ENCODE measurements at places on chromosomes 6 and 20. TPM values are rescaled to one million over a fixed set of nuclear protein-coding genes. Genes with fewer than 3 reads are reported as not detected.

GRCh38 chr6:139115989-139116758 lies 18.7 kb upstream of the HECA start:
- H3K4me3 ChIP-seq, result no peak overlapping the region
- no peaks in the 10 kb centered on the region for H3K36me3 ChIP-seq
- H3K27me3 ChIP-seq, result peaks cover 9% of the 10 kb centered on the region
- no peak overlapping the region for H3K27ac ChIP-seq
- H3K4me1 ChIP-seq, result no peaks in the 10 kb centered on the region

DNA sequence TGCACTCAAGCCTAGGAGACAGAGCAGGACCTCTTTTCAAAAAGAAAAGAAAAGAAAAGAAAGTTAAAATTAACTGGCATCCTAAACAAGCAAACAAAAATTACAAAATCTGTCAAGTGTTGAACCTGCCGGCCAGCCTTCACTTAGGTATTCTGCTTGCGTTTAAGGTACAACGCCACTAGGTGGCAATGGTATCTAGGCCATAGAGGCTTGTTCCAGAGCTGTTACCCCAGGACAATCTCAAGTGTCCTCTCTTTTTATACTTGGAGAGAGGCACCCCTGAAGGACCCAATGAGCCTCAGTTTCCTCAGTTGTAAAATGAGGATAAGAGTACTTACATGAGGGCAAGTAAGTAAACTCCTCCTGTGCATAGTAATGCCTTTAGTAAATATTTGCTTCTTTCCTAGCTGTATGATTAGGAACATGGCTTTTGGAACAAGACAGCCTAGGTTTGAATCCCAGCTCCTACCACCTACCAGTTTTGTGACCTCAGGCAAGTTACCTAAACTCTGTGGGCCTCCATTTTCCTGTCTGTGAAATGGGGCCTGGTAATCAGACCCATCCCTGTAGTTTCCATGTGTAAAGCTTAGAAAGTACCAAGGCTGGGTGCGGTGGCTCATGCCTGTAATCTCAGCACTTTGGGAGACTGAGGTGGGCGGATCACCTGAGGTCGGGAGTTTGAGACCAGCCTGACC lies 5.8 kb upstream of the PACSIN1 start:
- no peak overlapping the region for H3K4me3 ChIP-seq
- peaks cover 35% of the 10 kb centered on the region for H3K27me3 ChIP-seq
- no peak overlapping the region for H3K27ac ChIP-seq
- H3K4me1 ChIP-seq, result peaks cover 15% of the 10 kb centered on the region

DNA sequence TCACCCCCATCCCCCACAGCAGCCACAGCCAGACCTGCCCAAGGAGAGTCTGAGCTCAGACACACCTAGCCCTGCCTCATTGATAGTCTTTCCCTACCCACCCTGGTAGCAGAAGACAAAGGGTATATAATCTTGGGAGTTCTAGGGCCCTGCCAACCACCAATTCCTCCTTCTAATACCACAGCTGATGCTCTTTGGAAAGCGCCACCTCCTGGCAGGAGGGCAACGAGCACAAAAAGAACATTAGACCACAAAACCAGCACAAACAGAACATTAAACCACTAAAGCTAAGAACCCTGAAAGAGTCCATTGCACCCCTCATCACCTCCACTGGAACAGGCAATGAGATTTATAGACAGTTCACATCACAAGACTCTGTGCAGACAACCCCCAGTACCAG lies 195.8 kb upstream of the FUT9 start:
- H3K36me3 ChIP-seq, result no peaks in the 10 kb centered on the region
- DNase-seq, result no peak
- no peaks in the 10 kb centered on the region for H3K27me3 ChIP-seq
- no peaks in the 10 kb centered on the region for H3K4me1 ChIP-seq

- H3K27ac ChIP-seq, result no peak overlapping the region
- no peak for DNase-seq
- H3K4me1 ChIP-seq, result no peaks in the 10 kb centered on the region
- H3K27me3 ChIP-seq, result no peaks in the 10 kb centered on the region
Observed at GRCh38 chr20:10883166-10883565, 209.4 kb upstream of the JAG1 start.

- no peaks in the 10 kb centered on the region for H3K36me3 ChIP-seq
- no peak for DNase-seq
- no peaks in the 10 kb centered on the region for H3K27me3 ChIP-seq
- H3K27ac ChIP-seq, result no peak overlapping the region
- no peak overlapping the region for H3K4me3 ChIP-seq
Observed at GRCh38 chr6:139017227-139017626, 11.3 kb upstream of the ABRACL start.

DNA sequence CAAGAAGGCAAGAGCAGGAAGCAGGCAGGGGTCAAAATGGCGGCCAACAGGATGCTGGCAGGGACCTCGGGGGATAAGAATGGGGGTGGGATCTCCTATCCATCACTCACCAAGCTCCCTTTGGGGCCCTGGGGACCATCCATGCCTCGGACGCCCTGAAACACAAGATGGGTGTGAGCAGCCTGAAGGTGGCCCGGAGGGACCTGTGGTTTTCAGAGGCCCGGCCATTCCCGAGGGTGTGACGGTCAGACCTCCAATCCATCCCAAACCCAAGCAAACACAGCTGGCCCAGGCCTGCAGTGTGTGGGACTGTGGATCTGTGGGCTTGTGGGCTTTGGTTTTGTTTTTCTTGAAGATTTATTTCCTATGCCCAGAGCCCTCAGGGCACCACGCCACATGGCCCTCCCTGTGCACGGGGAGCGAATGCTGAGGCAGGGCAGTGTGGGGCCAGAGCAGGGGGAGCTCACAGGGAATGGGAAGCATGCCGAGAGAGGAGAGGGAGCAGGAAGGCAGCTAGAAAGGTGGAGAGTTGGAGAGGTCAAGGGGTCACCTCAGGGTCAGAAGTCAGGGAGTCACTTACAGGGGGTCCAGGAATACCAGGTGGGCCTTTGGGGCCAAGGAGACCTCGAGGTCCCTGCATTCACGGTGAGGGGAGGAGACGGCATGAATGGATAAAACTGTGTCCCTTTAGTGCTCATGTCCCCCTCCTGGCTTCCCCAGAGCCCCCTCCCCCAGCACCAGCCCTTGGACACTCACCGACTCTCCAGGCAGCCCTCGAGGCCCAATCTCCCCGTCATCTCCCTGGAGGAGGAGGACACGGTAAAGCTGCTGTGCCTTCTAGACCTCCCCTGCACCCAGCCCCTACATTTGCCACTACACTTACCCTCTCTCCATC lies 14.5 kb downstream of the COL11A2 start:
- no peaks in the 10 kb centered on the region for H3K36me3 ChIP-seq
- no peak overlapping the region for H3K4me3 ChIP-seq
- H3K27me3 ChIP-seq, result peaks cover 88% of the 10 kb centered on the region
- DNase-seq, result no peak
- no peak overlapping the region for H3K27ac ChIP-seq

DNA sequence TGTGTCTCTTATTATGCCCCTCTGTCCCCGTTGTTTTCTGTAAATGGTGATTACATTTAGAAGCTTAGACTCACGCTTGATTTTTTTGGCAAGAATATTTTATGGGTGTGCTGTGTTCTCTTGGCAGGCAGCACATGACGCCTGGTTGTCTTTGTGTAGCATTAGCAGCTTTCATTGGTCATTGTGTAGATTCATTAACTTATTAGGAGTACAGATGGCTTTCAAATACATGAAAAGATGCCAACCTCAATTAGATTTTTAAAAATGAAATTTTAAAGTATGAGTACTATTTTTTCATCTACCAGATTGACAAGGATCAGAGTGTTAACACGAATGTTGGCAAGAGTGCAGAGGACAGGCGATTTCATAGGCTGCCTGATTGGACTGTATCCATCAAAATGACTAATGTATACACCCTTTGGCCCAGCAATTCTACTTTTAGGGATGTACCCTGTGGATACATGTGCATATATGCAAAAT lies 15.2 kb downstream of the COX4I2 start:
- no peak overlapping the region for H3K27ac ChIP-seq
- H3K27me3 ChIP-seq, result peaks cover 15% of the 10 kb centered on the region
- H3K36me3 ChIP-seq, result peaks cover 14% of the 10 kb centered on the region

GRCh38 chr20:12965212-12965869 lies 43.4 kb upstream of the SPTLC3 start:
- H3K27ac ChIP-seq, result no peak overlapping the region
- no peaks in the 10 kb centered on the region for H3K4me1 ChIP-seq
- no peak overlapping the region for H3K4me3 ChIP-seq
- H3K36me3 ChIP-seq, result no peaks in the 10 kb centered on the region

GRCh38 chr20:44967207-44967807 lies 995 bp downstream of the STK4 start:
- H3K4me3 ChIP-seq, result peak overlapping the region; percentile 98
- DNase-seq, result no peak
- H3K36me3 ChIP-seq, result peaks cover 25% of the 10 kb centered on the region
- H3K27me3 ChIP-seq, result no peaks in the 10 kb centered on the region

DNA sequence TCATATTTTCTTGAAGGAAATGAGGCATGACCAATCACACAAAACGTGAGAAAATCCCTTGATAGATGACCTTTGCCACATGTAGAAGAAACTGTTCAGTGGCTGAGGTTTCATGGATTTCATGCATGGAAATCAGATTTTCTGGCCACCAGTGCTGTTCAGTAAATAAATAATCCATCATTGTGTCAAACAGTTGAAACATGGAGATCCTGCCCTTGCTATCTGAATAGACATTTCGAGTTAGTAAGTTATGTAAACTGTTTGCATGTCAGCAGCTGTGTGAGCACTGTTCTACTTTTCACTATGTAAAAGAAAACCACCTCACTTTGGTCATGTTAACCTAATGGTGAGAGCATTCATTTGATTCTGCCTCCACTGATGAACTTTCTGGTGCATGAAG lies 793.9 kb upstream of the EPHA7 start:
- H3K4me1 ChIP-seq, result no peaks in the 10 kb centered on the region
- DNase-seq, result no peak
- no peaks in the 10 kb centered on the region for H3K27me3 ChIP-seq
- no peaks in the 10 kb centered on the region for H3K36me3 ChIP-seq

- H3K4me3 ChIP-seq, result no peak overlapping the region
- H3K36me3 ChIP-seq, result peaks cover 49% of the 10 kb centered on the region
- peaks cover 14% of the 10 kb centered on the region for H3K4me1 ChIP-seq
- H3K27ac ChIP-seq, result no peak overlapping the region
Observed at GRCh38 chr6:84766118-84766798, 1.9 kb upstream of the TBX18 start.

DNA sequence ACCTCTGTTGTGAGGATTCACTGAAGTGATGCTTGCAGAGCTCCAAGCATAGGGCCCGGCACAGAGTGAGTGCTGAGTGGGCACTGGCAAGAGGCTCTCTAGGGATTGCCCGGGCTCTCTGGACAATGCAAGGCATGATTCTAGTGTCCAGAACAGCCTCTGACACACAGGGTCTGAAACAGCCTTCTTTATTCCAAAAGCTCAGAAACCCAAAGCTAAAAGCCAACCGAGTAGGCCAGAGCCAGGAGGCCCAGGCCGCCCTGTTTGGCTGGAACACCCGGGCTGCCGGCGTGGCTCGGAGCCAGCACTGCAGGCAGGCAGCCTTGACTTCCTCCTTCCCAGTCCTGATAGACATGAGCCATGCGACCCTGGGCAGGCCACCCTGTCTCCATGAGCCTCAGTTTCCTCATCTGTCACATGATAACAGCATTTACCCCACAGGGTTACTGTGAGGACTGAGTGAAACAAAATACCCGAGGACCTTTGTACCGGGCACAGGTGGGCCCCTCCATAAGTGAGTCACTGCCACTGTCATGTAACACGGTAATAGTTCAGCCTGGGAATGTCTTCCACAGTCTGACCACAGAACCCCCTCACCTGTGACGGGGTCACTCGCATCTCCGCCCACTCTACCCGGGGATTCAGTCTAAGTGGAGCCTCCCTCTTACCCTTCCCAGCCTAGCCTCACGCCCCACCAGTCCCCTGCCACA lies 51.5 kb downstream of the PTPRT start:
- peaks cover 15% of the 10 kb centered on the region for H3K4me1 ChIP-seq
- H3K27me3 ChIP-seq, result peaks cover 24% of the 10 kb centered on the region
- peak overlapping the region; percentile 69 for H3K27ac ChIP-seq
- DNase-seq, result peak; percentile 78
- peaks cover 6% of the 10 kb centered on the region for H3K36me3 ChIP-seq
- H3K4me3 ChIP-seq, result peak overlapping the region; percentile 17

GRCh38 chr6:78059171-78059570 lies 406.3 kb downstream of the MEI4 start:
- DNase-seq, result no peak
- no peaks in the 10 kb centered on the region for H3K4me1 ChIP-seq
- H3K36me3 ChIP-seq, result no peaks in the 10 kb centered on the region
- no peak overlapping the region for H3K4me3 ChIP-seq
- no peak overlapping the region for H3K27ac ChIP-seq
- H3K27me3 ChIP-seq, result no peaks in the 10 kb centered on the region

DNA sequence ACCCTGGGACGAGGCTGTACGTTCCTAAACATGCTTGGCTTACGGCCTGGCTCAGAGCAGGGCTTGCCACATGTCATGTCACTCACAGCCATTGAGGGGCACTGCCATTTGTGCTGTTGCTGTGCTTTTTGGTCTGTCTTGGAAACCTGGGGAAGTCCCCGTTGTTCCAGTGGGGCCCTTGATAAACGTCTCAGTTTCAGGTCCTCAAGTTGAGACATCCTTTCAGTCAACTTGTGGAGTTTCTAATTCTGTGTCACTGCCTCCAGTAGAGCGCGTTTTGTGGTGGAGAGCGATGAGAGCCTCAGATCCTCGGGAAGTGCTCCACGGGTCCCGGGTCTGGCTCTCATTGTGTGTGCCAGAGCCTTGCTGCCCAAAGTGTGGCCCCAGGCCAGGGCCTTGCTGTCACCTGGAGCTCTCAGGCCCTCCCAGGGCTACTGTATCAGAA lies 43.0 kb upstream of the CCR6 start:
- H3K4me1 ChIP-seq, result no peaks in the 10 kb centered on the region
- DNase-seq, result no peak
- no peak overlapping the region for H3K27ac ChIP-seq
- H3K4me3 ChIP-seq, result no peak overlapping the region
- H3K27me3 ChIP-seq, result peaks cover 14% of the 10 kb centered on the region

GRCh38 chr20:46562373-46563169 lies 12.1 kb upstream of the OCSTAMP start:
- peaks cover 9% of the 10 kb centered on the region for H3K4me1 ChIP-seq
- H3K27me3 ChIP-seq, result peaks cover under 1% of the 10 kb centered on the region
- no peaks in the 10 kb centered on the region for H3K36me3 ChIP-seq
- no peak overlapping the region for H3K4me3 ChIP-seq
- peak; percentile 87 for DNase-seq
- no peak overlapping the region for H3K27ac ChIP-seq

- no peaks in the 10 kb centered on the region for H3K36me3 ChIP-seq
- H3K4me1 ChIP-seq, result peaks cover 38% of the 10 kb centered on the region
- no peaks in the 10 kb centered on the region for H3K27me3 ChIP-seq
- no peak for DNase-seq
- no peak overlapping the region for H3K4me3 ChIP-seq
- no peak overlapping the region for H3K27ac ChIP-seq
Observed at GRCh38 chr20:38218566-38218885, 42.0 kb downstream of the KIAA1755 start.

DNA sequence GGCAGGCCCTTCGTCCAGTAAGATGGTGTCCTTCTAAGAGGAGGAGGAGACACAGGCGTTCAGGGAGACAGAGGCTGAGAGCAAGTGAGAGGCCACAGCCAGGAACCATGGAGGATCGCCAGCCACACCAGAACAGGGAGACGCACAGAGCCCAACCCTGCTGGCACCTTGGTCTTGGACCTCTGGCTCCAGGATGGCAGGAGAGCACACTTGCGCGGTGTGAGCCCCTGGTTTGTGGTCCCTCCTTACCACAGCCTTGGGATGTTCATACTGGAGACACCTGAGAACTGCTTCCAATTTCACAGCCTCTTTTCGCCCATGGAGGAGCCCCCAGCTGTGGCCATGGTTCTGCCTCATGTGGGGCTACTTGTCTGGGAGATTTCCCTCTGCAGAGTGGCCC lies 222.4 kb downstream of the DLL1 start:
- no peak overlapping the region for H3K4me3 ChIP-seq
- H3K4me1 ChIP-seq, result no peaks in the 10 kb centered on the region
- H3K27ac ChIP-seq, result no peak overlapping the region
- no peaks in the 10 kb centered on the region for H3K36me3 ChIP-seq
- DNase-seq, result no peak

The EPB41L2 gene
- total RNA-seq, result 332 TPM

The EPPIN gene
- total RNA-seq, result not detected

The IRAK1BP1 gene
- total RNA-seq, result 4.5 TPM

The WFDC12 gene
- total RNA-seq, result not detected

The WFDC10B gene
- total RNA-seq, result not detected
